ENCODE measurements at places on chromosomes 12 and 14.

DNA sequence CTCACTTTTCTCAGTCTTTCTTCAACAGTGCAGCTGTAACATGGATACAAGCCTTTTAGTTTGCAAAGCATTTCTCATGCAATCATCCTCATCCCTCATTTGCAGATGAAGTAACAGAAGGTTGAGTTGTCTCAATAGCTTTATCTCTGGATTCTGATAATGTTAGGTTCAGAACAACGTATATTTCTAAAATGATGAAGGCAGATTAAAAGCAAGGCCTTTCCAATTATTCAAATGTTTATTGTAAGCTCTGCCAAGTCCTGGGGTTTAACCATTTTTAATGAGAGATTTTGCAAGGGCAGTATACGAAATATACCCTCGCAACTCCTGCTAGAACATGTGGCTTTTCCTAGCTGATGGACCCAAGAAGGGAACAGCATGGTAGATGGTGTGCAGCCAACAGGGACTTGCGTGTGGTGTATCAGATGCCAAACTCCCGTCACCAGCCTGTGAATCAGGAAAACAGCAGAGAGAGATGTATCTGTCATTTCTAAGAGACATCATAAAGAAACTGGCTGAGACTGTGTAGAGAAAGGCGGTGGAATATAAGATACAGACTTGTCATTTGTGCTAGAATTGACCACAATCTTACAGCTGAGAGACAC is 319.7 kb downstream of the MED13L start:
- DNase-seq = no peak

DNA sequence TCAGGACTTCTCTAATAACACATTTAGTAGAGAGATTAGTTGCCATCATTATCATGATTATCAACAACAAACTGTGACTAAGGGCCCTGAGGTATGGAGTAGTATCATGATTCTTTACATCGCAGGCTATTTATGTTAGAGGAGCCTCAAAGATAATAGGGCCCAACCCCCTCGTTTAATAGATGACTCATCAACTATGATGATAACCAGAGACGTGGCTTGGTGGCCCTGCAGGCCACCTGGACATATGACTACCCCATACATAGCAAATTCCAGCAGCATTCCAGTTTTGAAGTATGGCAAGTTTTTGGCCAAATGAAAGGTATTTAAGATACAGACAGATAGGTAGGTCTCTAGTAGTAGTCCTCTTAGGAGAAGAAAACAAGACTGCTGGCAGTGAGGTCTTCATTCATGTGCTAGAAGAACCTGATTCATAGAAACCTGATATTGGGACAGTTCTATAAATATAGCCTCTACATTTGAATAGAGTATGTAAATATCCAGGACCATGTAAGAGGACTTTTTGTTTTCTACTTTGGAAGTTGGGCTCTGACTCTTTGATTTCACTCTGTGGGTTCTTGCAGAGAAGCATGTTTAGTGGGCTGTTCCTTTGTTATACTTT is 5.6 kb downstream of the RIC8B start:
- DNase-seq = no peak

GRCh38 chr12:112686373-112686772 is 105.2 kb upstream of the RPH3A start:
- DNase-seq = peak; percentile 4

DNA sequence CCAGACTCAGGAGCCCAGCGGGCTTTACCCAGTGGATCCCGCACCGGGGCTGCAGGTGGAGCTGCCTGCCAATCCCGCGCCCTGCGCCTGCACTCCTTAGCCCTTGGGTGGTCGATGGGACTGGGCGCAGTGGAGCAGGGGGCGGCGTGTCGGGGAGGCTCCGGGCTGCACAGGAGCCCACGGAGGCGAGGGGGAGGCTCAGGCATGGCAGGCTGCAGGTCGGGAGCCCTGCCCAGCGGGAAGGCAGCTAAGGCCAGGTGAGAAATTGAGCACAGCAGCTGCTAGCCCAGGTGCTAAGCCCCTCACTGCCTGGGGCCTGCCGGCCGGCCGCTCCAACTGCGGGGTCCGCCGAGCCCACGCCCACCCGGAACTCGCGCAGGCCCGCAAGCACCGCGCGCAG is 50.1 kb downstream of the RMST start:
- DNase-seq = no peak

- DNase-seq = no peak
Observed at GRCh38 chr12:93403988-93404803, 26.5 kb downstream of the NUDT4 start.

- peak; percentile 17 for DNase-seq
Observed at GRCh38 chr12:105279460-105280056, 43.6 kb upstream of the APPL2 start.

- DNase-seq = peak; percentile 97
Observed at GRCh38 chr12:46370792-46371717, 1.5 kb downstream of the SLC38A2 start.

DNA sequence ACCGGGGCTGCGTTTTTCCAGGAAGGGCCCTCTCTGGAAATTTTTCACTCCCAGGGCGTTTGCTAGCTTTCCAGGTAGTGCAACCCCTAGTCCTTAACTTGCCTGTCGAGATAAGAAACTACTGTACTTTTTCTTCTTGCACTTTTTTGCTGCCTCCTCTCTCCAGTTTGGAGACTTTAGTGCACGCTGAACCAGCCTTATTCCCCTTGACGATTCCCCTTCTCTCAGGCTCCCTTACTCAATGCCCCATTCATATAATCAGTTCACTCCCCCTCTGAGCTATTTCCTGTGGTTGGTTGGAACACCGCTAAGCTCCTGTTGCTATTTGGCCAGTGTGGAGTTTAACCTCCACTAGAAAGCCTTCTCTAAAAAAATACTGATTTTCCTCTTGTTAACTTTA is 682 bp downstream of the CREBL2 start:
- DNase-seq = peak; percentile 85

DNA sequence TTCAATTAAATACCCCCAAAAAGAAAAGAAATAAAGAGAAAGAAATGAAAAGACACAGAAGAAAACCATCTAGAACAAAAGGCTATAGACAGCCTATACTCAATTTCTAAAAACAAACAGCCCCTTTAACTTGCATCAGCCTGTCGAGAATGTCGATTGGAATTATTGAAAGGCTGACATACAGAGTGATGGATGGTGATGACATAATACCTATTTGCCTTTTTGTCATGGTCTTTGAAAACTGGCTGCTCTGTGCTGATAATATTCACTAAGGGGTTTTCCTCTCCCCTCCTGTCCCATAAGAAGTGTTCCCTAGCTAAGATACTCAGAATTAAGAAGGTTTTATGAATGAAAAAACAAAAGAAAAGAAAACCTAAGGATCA is 393.7 kb downstream of the SOX5 start:
- DNase-seq = no peak

DNA sequence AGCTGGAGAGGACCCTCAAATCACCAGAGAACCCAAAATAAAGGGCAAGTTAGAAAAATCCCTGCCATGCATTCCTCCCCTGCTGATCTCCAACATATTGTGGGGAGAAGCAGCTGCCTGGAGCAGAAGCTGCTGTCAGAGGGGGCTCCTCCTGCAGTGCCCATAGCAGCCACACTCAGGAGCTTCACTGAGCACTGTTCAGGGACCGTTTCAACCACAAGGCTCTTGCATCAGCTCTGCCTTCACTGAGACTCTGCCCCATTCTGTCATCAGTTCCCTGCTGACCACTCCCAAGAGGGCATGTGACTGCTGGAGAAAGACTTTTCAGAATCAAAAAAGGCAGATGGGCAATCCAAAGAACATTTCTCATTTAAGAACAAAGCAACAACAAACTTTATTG is 392.7 kb downstream of the GALC start:
- no peak for DNase-seq

GRCh38 chr12:132064631-132065030 is 79.5 kb downstream of the DDX51 start:
- no peak for DNase-seq

- no peak for DNase-seq
Observed at GRCh38 chr12:94892544-94893267, 110.8 kb downstream of the NDUFA12 start.

DNA sequence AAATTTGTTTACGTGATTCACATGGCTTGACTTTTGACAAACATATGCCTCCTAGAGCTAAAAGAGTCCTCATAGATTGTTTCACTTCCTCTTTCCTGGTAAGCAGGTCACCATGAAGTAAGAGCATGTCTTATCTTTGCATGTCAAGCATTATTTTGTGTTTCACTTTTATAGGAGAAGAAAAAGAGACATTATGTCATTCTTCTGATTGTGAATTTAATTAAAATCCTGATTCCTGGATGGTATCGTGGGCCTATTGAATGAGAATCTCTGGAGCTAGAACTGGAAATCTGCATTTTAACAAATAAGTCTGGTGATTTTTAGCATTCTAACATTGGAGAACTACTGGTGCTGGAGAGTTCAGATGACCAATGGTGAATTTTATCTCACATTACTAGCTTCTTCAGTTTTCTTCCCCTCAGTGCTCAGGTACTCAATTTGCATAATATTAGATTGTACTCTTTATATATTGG is 218.6 kb upstream of the ATP2B1 start:
- DNase-seq = no peak

- no peak for DNase-seq
Observed at GRCh38 chr12:94628369-94628768, 22.0 kb downstream of the TMCC3 start.

GRCh38 chr12:32309811-32310736 is 89.3 kb upstream of the FGD4 start:
- DNase-seq = peak; percentile 13

DNA sequence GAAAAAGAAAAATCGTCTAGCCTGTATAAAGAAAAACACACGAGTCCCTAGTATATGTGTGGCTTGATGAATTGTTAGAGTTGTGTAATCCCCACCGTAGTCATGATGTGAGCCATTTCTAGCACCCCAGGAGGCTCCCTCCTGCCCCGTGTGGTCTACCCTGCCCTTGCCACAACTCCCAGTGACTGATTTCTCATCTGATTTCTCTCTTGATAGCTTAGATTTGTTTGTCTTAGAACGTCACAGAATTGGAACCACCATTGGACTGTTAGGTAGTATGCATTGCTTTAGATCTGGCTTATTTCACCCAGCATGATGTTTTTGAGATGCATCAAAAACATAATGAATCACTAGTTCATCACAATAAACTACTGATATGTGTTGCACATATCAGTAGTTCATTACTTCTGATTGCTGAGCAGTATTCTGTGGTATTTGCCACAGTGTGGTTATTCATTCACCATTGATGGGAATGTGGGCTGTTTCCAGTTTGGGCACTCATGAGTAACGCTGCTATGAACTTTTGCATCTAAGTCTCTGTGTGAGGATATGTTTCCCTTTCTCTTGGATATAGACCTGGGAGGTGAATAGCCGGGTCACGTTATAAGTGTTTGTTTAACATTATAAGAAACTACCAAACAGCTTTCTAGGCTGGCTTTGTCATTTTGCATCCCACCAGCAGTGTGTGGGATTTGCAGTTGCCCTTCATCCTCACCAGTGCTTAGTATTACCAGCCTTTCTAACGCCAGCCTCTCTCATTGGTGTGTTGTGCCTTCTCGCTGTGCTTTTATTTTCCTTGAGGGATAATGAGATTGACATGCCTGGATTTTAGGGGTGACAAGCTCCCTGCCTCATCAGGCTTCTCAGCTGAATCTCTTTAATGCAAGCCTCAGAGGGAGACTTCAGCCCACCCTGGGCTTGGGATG is 31.9 kb upstream of the NCOR2 start:
- peak; percentile 46 for DNase-seq

GRCh38 chr14:69755296-69755695 is 11.6 kb upstream of the SRSF5 start:
- no peak for DNase-seq

DNA sequence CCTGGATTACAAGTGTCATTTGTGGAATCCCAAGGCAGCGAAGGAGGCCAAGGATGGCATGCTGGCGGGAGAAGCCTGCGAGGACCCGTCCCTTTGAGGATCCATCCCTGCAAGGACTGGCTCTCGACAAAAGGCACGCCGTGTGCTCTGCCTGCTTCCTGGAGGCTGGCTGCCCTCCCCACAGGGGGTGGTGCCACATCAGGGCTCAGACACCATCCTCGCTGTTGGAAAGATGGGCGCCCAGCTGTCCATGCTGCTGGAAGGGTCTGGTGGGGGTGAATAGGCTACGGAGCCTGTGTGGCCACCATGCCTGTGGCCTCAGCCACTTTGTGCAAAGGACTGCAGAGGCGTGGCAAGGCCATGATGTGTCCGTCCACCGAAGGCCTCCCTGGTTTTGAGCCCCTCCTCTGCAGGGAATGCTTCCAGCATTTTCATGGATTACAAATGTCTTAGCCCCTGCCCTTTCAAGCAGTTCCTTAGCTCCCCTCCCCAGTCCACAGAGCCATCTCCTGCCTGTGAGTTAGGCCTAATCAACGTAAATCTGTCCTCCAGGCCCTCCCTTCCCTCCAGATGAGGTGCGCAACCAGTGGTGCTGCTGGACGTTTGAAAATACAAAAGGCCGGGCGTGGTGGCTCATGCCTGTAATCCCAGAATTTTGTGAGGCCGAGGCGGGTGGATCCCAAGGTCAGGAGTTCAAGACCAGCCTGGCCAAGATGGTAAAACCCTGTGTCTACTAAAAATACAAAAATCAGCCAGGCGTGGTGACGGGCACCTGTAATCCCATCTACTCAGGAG is 22.1 kb downstream of the ZBTB42 start:
- DNase-seq = no peak

DNA sequence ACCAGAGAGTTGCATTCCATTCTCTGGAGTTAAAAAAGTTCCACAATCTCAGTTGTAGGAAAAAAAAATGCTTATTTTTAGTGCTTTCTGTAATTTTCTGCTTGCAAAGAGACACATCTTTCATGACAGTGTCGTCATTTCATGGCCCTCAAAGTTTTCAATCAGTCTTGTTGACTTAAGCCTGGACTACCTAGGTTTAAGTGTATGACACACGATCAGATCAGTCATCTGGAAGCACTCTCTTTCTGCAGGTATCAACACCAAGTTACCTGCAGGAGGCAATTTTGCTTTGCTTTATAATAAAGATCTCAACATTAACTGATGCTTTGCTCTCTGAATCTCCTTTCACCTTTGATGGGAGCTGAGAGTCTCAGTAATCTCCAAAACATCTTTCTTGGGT is 251.6 kb downstream of the BCAT1 start:
- DNase-seq = no peak

GRCh38 chr14:84688297-84689025 is 841.5 kb upstream of the FLRT2 start:
- no peak for DNase-seq

- no peak for DNase-seq
Observed at GRCh38 chr12:125186471-125187147, 121.4 kb downstream of the AACS start.

- no peak for DNase-seq
Observed at GRCh38 chr14:68192935-68193334, 373.4 kb downstream of the RAD51B start.

- peak; percentile 34 for DNase-seq
Observed at GRCh38 chr14:102474934-102475333, 34.6 kb downstream of the ANKRD9 start.
